GM19239 (cell line): ENCODE measurements at places on chromosomes 11 and 22.

GRCh38 chr11:79157738-79158137 is 283.1 kb downstream of the TENM4 start:
- DNase-seq = no peak

DNA sequence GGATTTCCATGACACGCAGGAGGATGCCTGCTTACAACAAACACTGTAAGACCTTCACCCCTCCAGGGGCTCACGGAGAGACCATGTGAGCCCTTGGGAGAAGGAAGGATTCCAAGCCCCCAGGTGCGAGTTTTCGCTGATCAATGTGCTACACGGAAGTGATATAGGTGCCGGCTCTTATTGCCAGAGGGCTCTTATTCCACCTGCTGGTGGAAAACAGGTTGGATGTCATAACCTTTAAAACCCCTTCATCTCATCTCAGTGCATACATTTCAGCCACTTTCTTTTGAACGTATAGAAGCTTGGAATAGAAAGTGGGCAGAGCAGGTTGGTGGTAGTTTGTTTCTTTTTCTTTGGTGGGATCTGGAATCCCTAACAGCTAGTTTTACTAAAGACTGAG is 25.8 kb downstream of the LAYN start:
- no peak for DNase-seq

DNA sequence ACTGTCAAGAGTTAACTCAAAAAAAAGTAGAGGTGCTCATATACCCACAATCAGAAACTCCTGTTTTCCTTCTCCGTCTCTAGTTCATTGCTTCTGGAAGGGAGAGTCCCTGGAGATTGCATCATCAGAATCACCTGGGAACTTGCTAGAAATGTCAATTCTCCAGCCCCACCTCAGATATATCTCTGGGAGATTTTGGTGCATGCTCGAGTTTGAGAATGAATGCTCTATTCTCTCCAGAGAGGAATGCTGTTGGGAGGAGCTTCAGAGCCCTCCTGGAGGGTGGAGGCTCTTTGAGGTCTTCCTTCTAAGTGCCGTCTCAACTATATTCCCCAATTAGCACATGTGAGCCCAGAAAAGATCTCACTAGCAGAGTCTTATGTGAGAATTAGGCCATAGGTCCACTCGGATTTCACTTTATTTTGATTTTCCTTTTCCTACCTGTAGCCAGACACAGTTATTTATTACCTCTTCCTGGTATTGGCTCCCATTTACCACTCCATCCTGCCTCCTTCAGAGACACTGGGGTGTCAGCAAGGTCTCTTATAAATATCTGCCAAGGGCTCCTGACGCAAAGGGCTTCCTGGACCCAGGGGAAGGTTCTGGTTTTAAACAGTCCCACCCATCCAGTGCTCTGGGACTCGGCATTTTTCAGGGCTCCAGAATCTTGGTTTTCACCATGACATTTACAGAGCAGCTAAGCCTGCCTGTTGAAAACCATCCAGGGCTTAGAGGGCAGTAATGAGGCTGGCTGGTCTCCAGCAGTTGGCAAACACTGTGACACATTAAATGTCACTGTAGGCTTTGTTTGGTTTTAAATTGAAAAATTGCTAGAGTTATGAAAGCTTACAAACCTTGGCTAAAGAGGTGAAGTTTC is 136.2 kb downstream of the CD44 start:
- no peak for DNase-seq

GRCh38 chr11:980438-981357 is 55.0 kb downstream of the AP2A2 start:
- no peak for DNase-seq

GRCh38 chr22:23764899-23765881 is 2.4 kb downstream of the C22orf15 start:
- DNase-seq = no peak

DNA sequence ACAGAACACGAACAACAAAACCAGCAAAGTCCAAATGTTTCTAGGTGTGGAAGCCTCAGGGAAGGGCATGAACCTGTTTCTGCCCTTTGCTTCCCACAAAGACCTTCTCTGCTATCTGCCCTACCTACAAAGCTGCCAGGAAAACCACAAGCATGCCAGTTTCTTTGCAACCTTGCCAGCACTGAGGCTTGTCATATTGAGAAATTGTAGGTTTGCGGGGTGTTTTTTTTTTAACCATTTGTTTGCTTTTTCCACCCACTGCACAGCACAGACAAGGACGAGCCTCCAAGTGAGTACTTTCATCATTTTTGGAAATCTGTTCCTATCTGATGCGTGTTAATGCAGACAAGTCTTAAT is 12.8 kb downstream of the PARVG start:
- no peak for DNase-seq

GRCh38 chr11:97888641-97889040 is 1132.1 kb upstream of the CNTN5 start:
- no peak for DNase-seq

- DNase-seq = no peak
Observed at GRCh38 chr11:16365581-16366228, 9.4 kb upstream of the SOX6 start.

DNA sequence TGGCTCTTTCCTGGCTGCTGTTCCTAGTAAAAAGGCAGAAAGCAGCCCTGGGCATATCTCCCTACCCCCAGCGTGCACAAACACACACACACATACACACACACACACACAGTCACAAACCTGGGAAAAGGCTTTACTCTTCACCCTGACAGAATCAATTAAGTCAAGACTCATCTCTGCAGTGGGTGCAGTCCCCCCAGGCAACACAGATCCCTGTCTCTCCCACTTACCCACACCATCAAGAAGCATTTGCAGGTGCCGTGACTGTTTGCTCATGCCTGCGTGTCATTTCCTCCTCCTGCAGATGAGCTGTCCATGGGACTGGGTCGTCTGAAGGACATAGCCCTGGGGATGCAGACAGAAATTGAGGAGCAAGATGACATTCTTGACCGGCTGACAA is 28.6 kb downstream of the SNAP29 start:
- DNase-seq = no peak

GRCh38 chr11:97641988-97642387 is 1252.2 kb downstream of the JRKL start:
- no peak for DNase-seq

DNA sequence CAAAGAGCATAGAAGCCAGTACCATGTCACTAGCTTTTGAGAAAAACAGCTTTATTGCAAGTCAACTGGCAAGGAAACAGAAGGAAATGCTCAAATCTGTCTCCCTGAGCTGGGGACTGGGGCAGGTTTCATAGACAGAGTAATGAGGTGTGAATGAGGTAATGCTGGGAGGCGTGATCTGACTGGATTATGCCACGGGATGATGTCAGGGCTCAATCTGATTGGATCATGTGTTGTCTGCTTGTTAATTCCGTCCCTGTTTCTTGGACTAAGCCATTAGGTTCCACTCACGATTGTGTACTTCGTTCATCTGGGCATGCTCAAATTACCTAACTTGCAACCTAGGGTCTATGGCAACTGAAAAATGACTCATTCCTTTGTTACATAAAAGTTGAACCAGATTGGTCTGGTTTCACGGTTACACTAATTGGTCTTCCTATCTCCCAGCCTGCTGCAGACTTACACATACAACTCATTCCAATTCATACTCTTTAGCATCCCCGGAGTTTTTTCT is 20.2 kb upstream of the OR10A5 start:
- no peak for DNase-seq

DNA sequence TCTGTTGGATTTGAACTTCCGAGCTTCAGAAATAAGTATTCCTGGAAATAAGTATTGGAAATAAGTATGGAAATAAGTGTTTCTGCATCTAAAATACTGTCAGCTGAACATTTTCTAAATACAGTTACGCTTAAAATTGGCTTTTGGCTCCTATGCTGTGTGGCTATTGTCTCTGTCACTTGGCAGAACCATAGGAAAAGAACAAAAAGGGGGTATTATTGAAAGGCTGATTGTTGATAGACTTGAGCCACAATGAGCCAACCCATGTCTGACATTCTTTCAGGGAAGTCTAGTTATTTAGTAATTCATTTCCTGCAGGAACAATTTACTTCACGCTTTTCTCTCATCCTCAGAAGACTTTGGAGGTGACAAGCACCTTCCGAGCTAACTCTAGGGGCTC is 32.5 kb upstream of the LARGE1 start:
- DNase-seq = no peak

DNA sequence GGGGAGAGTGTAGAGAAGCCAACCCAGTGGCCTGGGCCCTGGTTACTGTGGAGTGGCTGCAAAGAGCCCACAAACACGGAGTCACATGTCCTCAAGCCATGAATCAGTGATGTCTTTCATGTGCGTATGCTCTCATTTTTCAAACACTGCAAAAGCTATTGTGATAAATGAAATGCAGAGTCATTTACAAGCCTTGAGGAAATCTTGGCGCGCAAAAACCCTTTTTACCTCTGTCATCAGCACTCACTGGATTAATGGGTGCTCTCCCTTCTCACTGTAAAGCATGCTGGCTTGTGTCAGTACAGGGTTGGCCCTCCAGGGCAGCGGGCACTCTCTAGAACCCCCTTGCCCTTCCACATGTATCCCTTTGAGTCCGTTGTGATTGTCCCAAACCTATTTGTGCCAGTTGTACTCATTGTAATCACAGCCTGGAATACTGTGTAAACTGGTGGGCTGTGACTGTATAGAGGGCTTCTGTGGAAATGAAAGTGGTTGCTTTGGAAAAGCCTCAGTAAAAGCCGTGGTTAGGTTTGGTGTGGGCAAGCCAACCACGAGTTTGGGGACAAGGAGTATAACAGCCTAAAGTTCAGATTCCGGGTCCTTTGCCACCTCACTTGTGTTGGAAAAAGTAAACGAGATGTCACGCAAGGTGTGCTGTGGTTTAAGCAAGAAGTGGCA is 10.4 kb downstream of the GNAZ start:
- DNase-seq = no peak

GRCh38 chr11:32826113-32826512 is 3.6 kb upstream of the PRRG4 start:
- DNase-seq = no peak

DNA sequence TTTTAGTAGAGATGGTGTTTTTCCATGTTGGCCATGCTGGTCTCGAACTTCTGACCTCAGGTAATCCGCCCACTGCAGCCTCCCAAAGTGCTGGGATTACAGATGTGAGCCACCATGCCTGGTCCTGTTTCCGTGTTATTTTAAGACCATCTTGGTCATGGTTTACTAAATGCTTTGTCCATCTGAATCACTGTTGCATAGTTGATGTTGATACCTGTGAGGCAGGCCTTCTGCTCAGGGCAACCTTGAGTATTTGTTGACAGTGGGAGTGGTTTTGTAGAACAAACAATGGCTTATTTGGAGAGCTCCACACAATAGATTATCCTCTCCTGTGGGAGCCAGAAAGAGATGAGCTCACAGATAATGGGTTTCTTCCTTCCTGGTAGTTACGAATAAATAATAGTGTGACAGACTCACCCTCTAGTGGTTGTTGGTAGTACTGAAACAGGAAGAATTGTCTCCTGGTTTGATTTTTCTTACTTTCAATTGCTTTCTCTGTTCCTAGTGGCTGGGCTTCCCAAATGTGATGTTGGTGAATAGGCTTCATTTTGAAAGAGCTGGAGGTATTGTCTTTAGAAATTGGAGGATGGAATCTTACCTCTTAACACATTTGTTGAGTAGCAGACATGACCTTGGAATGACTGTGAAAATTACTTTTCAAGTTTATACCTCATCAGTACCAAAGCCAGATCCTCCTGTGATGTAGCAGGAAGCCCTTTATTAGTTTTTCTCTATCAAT is 39.0 kb downstream of the CTNND1 start:
- peak; percentile 61 for DNase-seq

GRCh38 chr11:17230867-17231851 is 23.4 kb upstream of the PIK3C2A start:
- no peak for DNase-seq
